ENCODE measurements at places on chromosomes 12 and 14.
A peak's percentile ranks its signal among the peaks of the same experiment; 100 is the strongest.

GRCh38 chr12:38162013-38162412 is 154.6 kb upstream of the ALG10B start:
- no peak for DNase-seq

DNA sequence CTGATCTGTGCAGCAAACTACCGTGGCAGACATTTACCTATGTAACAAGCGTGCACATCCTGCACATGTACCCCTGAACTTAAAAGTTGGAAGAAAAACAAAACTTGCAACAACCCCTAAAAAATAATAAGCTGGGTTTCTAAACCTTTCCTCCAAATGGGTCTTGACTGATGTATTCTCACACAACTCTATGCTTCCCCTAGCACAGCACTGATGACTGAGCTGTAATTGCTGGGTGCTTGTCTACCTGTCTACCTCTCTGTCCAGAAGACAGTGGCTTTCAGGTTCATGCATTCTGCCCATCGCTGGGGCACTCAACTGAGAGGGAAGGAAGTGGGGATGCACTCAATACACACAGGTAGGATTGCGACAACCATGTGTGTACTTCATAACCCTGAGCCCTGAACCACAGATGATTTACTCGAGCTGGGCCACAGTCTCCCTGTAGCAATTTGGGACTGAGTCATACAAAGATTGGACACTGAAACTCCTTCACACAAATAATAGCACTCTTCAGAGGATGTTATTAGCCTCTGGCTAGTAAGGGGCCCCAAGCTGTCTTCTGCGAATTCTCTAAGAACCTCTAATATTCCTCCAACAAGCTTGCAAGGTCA is 44.8 kb upstream of the TMPO start:
- no peak for DNase-seq

DNA sequence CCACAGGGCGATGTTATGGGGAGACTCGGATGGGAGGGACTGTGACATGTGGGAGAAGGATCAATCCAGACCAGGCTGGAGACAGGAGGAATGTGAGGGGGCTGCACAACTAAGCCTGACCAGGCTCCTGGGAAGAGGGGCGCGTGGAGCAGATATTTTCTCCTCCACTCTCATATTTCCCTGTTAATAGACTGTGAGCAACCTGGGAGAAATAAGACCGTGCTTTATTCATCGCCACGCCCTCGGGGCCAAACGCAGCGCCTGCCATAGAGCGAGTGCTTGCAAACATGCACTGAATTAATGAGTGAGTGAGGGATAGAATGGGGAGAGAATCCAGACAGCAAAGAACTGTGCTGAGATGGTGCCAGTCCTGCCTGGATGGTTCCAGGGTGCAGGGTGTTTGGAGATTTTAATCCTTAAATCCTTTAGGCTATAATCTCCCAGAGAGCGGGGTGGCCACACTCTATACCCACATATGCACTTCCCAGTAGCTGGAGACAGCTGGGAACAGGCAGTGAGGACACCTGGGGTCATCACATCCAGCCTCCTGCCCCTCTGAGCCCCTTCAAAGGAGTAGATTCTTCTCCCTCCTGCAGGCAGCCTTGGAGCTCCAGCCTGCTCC is 13.6 kb upstream of the FAIM2 start:
- DNase-seq = no peak

GRCh38 chr14:68284333-68284732 is 464.8 kb downstream of the RAD51B start:
- no peak for DNase-seq

DNA sequence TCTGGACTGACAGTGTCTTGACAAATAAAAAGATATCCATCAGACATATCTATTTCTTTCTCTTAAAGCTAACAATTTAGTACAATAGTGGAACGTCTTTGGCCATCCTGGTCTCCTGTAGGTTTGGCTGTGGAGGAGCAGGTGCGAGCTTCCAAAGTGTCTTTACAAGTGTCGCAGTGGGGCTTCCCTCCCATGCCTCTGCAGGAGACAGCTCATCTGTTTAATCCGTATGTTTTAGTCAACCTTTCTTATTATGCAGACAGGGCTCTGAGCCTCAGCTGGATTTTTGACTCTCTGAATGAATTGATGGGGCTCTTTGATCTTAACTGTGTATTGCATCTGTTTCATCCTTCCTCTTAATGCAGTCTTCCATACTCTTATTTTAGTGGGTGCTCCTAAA is 57.5 kb downstream of the RMST start:
- DNase-seq = no peak

GRCh38 chr12:86712425-86712843 is 456.2 kb upstream of the MGAT4C start:
- no peak for DNase-seq

- DNase-seq = no peak
Measured at GRCh38 chr14:22908601-22909000, 10.3 kb downstream of the RBM23 start.

GRCh38 chr12:122051231-122051876 is 27.2 kb upstream of the MLXIP start:
- no peak for DNase-seq

DNA sequence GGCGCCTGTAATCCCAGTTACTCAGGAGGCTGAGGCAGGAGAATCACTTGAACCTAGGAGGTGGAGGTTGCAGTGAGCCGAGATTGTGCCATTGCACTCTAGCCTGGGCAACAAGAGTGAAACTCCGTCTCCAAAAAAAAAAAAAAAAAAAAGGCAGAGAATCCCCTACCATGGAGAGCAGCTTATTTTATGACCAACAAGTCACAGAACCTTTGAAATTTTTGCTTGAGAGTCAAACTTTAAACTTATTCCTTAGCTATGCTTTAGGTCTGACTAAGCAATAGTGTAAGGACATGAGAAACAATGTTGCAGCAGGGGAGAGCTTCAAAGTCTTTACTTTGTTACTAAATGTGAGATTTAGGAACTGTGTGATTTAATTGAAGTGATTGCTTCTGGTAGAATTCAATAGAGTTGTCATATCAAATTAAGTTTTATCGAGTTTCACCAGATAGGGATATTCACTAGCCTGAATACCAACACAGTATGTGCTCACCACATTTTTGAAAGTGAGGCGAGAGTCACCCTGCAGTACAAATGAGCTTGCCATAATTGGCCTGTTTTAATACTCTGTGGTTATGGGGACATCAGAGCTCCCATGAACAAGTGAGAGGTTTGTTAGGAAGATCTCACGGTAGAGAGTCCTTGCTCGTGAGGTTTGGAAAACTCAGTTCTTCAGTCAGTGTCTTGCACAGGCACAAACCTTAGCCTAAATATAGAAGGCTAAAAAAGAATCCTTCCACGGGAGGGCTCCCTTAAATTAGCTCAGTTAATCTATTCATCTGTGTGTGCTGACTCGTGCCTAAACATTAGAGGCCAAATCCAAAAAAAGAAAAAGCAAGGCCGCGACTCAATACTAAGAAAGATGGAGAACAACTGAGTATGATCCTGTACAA is 108.6 kb downstream of the SAMD4A start:
- no peak for DNase-seq

GRCh38 chr12:80815351-80815750 is 98.6 kb downstream of the MYF5 start:
- DNase-seq = no peak

DNA sequence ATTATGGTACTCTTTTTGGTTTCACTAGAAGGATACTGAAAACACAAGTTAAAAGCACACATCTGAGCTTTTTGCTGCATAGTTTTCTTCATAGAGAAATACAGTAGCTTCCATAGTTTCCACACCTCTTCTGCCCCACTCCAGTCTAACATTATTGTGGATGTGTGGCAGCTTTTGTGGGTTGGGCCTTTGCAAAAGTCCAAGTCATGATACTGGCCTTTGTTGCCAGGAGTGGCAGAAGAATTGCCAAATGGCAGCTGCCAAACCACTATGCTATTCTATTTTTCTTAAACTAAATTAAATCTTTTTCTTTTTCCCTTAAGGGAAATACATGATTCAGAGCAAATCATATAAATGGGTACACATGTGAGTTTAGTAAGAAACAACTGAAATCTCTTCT is 114.8 kb downstream of the PLEKHA5 start:
- DNase-seq = no peak

DNA sequence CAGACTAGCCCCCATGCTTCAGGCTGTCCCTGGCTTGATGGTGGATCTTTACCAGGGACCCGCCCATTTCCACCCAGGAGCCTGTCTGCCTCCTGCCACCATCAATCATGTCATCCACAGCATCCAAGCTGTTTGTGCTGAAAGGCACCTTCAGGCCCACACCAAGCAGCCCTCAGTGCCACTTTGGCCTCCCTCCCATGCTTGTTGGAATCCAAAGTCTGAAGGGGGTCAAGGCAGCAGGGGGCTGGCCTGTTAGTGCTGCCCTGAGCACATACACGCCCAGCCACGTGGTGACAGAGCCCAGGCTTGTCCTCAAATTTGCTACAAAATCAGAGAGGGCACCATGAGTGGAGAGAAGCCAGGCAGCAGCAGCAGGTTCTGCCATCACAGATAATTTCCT is 1146.8 kb downstream of the FSCB start:
- no peak for DNase-seq

- DNase-seq = no peak
Measured at GRCh38 chr12:103647267-103647666, 60.2 kb downstream of the STAB2 start.

DNA sequence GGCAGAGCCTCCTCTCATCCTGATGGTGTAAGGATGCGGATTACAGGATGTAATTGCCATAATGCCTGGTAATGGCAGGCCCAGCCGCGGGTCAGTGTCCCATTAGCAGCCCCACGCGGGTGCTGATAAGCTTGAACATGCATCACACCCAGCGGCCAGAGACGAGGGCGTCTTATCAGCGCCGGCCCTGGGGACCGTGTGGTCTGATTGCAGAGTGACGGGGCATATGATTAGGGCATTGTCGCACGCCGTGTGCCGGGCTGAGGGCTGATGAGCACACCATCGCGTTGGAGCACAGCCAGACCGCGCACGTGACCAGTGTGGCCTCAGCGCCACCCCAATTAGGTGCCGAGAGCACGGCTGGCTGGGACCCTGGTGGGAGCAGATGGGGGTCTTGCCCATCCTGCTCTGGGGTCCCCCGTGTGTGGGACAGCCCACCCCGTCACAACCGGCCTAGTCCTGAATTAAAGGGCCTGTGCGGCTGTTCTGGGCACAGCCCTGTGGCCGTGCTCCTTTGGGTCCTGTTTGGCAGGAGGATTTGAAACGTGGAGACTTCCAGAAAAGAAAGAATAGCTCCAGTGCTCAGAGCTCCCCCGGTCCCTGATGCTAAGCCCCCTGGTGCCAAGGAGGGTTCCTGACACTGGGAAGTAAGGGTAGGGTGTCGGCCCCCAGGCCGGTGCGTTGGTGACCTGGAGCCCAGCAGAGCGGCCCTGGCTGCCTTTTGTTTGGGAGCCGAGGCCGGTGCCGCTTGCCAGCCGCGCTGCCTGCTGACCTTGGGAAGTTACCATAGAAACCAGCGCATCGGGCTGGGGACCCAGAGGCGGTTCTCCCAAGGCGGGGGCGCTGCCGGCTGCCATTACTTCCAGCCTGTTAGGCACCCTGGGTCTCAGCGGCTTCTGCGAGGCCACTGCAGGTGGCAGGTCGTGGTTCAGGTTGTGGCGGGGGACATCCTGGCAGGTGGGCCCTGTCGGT is 20.7 kb downstream of the KIF26A start:
- no peak for DNase-seq

DNA sequence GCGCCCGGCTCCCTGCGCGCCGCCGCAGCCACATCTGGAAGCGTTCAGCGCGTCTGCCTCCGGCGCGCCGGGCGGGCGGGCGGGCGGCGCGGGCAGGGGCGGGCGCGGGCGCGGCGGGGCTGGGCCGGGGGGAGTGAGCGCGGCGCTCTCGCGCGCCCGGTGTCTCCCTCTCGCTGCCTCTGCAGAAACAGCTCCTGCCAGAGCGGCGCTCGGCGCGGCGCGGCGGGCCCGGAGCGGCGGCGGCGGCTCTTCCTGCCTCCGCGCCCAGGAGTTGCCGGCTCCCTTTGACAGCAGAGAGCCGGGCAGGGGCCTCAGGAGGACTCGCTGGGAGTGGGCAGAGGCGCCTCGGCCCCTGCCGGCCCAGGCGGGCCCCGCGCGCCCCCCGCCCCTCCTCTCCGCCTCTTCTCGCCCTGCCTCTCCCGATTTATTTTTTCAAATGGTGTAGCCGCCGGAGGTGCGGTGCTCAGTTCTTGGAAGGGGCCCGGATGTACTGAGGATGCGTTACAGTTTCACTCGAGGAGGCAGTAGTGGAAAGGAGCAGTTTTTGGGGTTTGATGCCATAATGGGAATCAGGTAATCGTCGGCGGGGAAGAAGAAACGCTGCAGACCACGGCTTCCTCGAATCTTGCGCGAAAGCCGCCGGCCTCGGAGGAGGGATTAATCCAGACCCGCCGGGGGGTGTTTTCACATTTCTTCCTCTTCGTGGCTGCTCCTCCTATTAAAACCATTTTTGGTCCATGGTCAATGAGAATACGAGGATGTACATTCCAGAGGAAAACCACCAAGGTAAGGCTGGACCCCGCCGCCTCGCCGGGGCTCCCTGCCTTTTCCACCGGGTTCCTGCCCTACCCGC is at the start of gene CACNA1C:
TSS of gene CACNA1C (plus strand) at position 162 of the 853 bp plus-strand sequence. CDS start at position 738, 576 bp downstream.
- peak; percentile 38 for DNase-seq

DNA sequence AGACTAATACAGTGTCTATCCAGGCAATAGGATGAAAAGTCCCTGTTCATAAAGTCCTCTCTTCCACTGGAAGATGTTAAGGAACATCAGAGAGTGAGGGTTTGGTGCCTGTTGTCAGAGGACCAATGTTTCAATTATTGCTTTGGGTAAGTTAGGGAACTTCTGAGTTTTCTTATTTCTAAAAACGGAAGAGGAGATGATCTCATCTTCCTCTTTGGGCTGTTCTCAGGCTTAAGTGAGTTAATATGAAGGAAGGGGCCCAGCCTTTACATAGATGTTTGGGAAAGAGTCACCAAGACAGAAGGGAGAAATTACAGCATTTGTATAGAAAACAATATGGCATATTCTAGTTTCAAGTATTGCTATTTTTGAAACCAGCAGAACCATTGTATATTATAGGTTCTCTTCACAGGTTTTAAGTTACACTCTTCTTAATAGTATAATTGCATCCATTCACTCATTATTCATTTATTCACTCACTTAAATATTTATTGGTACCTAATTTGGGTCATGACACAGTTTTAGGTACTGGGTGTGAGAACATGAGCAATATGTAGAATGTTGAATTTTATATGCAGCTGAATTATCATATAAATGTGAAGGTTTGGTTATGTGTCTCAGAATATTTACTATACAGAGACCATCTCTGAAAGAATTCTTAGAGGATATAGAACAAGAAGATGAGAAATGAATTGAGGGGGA is 68.5 kb upstream of the LRIG3 start:
- DNase-seq = no peak

- DNase-seq = no peak
Measured at GRCh38 chr14:24900269-24901100, 149.5 kb downstream of the STXBP6 start.

DNA sequence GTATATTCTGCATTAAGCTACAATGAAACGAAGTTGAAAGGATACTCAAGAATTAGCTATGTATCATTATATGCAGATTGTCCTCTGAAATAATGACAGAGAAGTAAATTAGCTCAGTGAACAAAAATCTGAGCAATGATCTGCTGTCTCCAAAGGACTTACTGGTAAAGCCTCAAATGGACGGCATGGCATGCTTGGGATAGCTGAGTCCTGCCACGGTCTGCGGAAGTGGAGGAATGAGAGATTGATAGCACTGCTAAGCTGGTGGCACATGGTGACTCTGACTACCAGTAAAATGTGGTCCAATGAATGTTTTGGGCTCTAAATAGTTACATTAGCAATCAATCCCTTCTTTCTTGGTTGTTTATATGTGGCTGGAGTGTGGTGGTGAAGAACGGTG is 3.7 kb upstream of the DENND5B start:
- DNase-seq = no peak

Measured in stimulated activated CD4-positive, alpha-beta T cell treated with anti-CD3 and anti-CD28 coated beads, Interleukin-1b, Interleukin-23, amount 100 ng/mL, for 4 hours (primary cell).